Activated CD4-positive, alpha-beta T cell treated with anti-CD3 and anti-CD28 coated beads for 24 hours (primary cell): ENCODE measurements at places on chromosomes 12 and 14.

DNA sequence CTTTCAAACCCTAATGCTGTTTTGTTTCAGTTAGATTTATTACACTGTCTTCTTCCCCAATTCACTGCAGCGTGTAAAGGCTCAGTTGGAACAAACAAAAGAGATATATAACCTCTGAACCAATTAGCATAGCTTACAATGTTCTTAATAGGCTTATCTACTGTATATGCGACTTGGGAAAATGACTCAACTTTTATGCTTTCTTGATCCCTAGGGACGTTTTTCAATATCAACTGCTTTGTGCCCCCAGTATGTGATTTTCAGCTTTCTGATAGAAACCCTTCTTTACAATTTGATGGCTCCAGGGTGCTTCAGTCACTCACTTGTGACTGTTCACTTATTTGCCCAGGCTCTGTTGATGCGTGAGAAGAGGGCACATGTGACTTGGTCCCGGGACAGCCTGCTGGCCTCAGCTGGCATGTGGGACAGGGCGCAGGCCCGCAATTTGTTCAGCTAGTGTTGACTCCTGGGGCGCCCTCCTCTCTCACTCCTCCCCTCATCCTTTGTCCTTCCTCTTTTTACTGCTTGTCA is 107.1 kb downstream of the TMTC2 start:
- no peak for DNase-seq

GRCh38 chr14:65042731-65043372 is 56.2 kb downstream of the FNTB start:
- DNase-seq: no peak

GRCh38 chr12:84150201-84150600 is 762.4 kb downstream of the SLC6A15 start:
- no peak for DNase-seq

GRCh38 chr12:43762596-43762995 is 3.8 kb downstream of the IRAK4 start:
- DNase-seq: no peak

- no peak for DNase-seq
Observed at GRCh38 chr12:15794196-15794595, 5.0 kb upstream of the EPS8 start.

DNA sequence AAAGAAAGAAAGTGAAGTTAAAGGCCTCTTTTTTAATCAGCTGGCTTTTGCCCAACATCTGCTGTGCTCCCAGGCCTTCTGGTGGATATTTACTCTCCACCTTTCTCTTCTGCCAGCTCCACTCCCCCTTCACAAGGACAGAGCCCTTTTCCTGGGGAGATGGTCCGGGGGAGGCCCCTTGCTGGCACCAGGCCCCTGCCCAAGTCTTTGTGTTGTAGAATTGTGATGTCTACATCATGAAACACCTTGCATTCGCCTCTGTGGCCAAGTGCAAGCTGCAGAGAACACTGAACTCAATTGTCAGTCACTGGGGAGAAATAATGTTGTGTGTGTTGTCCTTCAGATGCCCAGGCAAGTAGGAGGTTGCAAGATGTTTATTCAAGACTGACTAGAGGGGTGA is 150.3 kb downstream of the DPF3 start:
- DNase-seq: no peak

DNA sequence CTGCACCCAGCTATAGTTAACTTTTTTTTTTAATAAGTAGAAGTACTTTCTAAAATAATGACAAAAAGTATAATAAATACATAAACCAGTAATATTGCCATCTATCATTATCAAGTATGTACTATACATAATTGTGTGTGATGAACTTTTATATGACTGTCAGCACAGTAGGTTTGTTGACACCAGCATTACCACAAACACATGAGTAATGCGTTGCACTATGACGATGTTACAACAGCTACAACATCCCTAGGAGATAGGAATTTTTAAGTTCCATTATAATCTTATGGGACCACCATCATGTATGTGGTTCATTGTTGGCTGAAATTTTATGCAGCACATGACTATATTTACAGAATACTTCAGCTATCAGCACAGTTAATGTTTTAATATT is 62.9 kb upstream of the VSX2 start:
- no peak for DNase-seq

- no peak for DNase-seq
Observed at GRCh38 chr12:18908191-18908590, 170.3 kb downstream of the CAPZA3 start.

DNA sequence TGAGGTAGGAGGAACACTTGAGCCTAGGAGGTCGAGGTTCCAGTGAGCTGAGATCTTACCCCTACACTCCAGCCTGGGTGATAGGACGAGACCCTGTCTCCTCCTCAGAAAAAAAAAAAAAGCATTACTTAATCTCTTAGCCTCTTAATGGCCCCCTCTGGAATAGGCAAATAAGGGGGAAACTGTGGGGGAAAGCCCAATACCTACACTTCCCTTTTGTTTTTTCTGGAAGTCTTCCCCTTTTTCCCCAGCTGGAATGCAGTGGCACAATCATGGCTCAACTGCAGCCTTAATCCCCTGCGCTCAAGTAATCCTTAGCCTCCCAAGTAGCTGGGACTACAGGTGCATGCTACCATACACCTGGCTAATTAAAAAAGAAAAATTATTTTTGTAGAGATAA is 32.2 kb downstream of the RCOR1 start:
- no peak for DNase-seq

DNA sequence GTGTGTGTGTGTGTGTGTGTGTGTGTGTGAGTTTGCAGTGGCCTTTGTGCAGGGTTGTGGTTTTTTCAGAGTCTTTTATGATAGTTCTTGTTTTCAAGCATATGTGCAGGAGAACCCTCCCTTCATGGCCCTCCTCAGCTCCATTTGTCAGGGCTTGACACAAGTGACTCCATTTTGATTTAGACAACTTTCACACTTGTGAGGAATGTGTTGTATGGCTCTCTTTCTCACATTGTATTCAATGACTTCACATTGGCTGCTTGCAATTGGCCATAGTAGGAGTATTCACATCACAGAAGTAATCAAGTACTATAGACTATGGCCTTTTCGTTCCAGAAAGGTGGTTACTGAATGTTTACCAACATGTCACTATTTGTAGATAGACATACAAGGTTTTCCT is 133.1 kb downstream of the SLC38A1 start:
- DNase-seq: no peak

- no peak for DNase-seq
Observed at GRCh38 chr12:56205445-56205844, 16.2 kb upstream of the SMARCC2 start.

DNA sequence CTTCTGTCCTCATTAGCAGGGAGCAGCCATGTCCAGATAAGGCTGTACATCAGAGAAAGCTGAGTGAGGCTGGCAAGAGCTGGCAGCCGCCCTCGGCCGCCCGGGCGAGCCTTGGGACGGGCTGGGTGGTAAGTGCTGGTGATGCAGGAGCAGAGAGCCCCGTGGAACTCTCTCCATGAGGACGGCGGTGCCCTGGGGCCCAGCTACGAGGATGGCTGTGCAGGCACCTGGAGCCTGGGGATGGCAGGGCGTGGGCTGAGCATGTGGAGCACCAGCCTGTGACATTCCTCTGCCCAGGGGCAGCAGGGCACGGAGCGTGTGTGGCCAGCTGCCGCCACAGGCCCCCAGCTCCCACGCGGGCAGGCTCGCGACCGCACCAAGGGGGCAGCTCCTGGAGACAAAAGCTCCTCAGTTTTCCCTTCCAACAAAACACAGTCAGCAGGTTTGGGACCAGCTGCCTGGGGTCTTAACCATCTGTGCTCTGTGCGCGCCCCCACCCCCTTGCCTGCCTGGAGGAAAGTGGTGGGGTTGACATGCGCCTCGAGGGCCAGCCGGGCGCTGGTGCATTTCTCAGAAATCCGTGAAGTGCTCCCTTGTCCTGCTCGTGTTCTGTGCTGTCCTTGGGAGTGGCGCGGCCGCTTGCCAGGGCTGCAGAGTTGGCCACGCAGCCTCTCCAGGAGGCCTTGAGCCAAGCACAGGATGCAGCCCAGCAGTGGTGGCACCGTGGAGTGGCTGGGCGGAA is 21.4 kb downstream of the PACS2 start:
- no peak for DNase-seq

GRCh38 chr12:106189341-106189740 is 50.6 kb upstream of the NUAK1 start:
- DNase-seq: no peak

DNA sequence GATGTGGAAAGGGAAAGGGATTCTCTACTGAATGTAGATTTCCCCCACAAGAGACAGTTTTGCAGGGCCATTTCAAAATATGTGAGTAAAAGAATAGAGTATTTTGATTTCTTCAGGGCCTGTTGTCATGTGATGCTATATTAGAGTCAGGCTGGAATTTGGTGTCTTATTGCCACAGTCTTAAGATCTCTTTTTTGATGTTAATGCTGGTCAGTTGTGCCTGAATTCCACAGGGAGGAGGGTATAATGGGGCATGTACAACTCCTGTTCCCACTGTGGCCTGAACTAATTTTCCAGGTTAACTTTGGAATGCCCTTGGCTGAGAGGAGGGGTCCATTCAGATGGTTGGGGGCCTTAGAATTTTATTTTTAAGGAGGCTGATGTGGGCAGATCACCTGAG is 111.0 kb upstream of the MAX start:
- DNase-seq: no peak

GRCh38 chr14:75486318-75486717 is 36.0 kb upstream of the BATF start:
- DNase-seq: no peak

GRCh38 chr14:30888480-30889243 is 14.3 kb downstream of the COCH start:
- no peak for DNase-seq

DNA sequence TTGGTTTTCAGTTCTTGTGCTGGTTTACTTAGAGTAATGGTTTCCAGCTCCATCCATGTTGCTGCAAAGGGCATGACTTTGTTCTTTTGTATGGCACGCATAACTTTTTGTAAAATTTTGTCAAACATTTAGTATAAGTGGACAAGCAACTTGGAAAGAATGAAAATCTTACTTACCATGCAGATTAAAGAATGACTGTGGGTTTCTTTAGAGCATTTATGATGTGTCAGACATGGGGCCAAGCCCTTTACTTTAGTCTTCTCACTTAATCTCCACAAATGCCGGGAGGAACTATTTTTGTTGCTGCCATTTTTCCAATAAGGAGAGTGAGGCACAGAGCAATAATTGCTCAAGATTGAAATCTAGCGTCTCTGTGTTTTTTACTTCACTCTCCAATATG is 652.5 kb upstream of the TBX3 start:
- no peak for DNase-seq

- DNase-seq: no peak
Observed at GRCh38 chr12:40106655-40107054, 774 bp upstream of the SLC2A13 start.

- DNase-seq: no peak
Observed at GRCh38 chr12:79769189-79769859, 78.6 kb upstream of the PAWR start.

DNA sequence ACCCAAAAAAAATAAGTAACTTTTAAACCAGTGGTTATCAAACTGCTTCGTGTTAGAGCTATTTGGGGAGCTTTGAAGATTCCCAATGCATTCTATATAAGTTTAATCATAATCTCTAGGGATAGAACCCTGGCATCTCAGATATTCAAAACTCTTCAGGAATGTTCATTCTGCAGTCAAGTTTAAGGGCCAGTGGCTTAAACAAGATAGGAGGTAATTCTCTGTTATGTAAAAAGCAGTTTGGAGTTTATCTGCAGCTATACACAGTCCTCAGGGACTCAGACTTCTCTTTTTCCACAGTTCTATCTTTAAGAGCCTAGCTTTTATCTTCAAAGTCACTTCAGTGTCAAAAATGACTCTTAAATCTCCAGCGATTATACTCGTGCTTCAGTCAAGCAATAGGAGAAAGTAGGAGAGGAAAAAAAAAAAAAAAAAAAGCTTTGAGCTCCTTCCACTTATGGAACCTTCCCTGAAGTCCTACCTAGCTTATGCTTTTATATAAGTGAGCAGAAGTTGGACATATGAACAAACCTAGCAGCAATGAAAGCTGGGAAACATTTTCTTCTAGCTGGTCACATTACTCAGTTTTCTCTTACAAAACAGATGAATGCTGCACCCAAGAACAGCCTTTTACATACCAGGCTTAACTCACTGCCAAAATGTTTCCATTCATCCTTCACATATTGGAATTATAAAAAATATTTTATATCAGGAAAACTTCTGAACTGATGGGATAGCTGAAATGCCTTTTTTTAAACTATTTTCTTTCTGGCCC is 302.8 kb downstream of the FSCB start:
- DNase-seq: no peak

- DNase-seq: no peak
Observed at GRCh38 chr12:67659292-67659691, 10.7 kb downstream of the DYRK2 start.

DNA sequence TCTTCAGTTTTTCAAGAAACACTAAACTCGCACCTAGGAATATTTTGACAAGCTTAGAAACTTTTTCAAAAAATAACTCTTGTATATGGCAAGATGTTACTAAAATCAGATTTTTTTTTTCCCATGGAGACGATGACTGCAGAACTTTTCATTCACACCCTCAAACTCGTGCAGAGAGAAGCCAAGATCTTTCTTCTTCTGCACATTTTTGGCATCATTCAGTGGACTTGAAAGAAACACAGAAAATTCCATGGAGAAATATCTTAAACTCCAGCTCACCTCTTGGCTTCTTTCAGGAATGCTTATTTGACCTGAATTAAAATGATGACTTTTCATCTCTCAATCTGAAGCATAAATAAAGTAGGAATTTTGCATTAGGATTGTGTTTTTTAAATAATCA is 919.4 kb downstream of the NRXN3 start:
- DNase-seq: no peak

DNA sequence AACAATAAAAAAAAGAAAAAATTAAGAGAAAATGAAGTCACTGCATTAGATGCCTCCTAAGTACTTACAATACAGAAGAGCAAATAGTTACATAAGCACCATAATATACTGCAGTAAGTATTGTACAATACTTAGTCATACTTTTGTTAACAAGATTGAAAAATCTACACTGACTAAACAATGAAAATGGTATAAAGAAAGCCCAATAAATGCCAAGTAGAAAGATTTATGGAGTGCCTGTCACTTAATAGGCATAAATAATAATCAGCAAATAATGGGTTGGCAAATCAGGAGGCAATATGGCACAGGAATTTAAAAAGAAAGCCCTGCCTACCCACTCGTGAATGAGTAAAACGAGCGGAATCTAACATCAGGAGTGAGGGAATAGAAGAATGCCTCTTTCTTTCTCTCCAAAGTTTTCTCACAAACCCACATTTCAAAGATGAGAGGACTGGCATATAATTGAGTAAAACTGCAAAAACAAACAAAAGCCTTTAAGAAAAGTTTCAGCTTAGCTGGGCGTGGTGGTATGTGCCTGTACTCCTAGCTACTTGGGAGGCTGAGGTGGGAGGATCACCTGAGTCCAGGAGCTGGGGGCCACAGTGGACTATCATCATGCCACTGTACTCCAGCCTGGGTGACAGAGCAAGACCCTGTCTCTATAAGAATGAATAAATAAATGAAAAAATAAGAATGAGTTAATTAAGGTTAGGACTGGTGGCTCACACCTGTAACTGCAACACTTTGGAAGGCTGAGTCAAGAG is 36.1 kb downstream of the CRY1 start:
- DNase-seq: no peak

DNA sequence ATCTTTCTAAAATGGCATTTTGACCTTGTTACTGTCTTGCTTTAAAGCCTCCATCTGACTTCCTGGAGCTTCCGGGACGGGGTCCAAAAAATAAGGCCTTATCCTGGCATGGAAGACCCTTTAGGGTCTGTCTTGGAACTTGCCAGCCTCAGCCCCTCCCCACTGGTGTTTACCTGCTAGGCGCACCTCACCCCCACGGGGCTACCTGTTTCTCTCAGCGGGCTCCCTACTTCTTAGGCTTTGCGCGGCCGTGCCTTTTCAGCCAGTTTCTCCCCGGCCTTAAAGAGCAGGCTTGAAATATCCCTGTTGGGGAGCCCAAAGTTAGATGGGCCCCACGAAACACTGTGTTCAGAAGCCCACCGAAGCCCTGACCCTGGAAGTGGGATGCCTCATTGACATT is 5.1 kb downstream of the RTL1 start:
- DNase-seq: no peak
